ENCODE measurements at places on chromosomes 6 and 20.

DNA sequence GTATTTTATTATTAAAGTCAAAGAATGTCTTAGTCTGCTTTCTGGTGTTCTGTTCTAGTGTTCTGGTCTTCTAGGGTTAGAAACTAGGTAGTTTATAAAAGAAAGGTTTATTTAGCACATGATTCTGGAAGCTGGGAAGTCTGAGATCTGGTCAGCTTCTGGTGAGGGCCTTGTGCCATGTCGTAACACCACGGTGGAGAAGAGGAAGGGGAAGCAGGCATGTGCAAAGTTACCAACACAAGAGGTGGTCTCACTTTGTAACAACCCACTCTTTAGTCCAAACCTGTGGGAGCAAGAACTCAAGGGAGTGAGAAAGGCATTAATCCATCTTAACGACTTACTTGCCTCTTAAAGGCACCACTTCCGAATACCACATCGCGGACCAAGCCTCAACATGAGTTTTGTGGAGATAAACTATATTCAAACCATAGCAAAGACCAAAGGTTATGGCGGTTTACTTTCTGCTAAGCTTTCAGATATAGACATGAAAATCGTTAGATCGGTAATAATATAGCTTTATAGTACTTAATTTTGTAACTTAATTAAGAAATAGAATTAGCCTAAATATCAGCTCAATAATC lies 99.4 kb downstream of the NCOA3 start:
- no peak for DNase-seq

DNA sequence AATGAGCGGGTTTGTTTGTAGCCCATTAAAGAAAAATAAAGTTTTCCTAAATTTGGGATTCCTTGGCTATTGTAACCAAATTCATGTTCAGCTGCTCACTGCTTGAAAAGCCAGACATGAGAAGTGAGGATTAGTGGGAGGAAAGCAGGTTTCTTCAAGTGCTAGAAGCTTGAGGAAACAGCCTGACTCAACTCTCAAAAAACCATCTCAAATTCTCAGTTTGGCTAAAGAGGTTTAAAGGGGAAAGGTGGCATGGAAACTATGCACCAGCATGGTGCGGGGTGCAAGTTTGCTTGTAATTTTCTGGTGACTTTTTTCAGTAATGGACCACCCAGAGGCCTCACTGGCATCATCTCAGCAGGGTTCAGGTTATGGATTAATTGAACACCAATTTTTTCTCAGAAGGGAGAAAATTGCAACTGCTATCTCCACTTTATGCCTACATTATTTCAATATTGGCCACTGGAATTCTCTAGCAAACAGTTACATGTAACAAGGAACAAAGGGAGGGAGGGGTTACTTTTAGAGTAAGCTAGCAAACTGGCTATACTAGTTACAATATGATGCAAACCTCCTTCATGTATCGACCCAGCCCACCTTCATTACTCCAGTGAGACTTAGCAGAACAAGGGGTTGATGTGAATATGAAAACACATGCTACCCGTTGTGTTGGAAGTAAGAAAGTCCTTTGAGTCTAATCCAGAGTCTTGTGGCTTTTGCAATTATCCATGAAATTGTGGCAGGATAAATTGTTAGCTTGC lies 85.0 kb upstream of the IFNGR1 start:
- DNase-seq: no peak

DNA sequence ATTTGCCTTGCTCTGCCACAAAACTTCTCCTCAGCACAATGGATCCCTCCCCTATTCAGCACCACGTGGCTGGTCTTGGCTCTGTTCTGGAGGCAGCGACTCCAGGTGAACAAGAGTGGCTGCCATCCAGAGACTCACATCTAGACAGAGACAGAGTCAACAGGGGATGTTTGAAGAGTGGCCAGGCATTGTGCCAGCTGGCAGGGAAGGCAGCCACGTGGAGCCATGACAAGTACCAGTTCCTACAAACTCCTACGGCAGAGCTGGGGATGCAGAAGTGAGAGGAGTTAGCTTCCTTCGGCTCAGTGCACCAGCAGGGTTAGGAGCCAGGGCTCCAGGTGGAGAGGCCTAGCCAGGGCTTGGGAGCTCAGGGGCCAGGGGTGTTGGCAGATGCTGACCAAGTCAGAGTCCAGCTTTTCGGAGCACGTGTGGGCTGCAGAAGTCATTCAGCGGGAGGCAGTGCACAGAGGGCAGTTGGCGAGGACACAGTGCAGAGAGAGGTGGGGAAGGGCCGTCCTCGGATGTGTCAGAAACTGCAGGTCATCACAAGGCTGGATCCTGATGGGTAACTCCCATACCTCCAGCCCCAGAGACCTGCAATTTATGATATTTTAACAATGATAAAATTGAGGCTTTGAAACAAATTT lies 171.7 kb upstream of the PDE10A start:
- DNase-seq: no peak

- DNase-seq: no peak
Measured at GRCh38 chr6:41756354-41756753, 9.2 kb upstream of the PGC start.

DNA sequence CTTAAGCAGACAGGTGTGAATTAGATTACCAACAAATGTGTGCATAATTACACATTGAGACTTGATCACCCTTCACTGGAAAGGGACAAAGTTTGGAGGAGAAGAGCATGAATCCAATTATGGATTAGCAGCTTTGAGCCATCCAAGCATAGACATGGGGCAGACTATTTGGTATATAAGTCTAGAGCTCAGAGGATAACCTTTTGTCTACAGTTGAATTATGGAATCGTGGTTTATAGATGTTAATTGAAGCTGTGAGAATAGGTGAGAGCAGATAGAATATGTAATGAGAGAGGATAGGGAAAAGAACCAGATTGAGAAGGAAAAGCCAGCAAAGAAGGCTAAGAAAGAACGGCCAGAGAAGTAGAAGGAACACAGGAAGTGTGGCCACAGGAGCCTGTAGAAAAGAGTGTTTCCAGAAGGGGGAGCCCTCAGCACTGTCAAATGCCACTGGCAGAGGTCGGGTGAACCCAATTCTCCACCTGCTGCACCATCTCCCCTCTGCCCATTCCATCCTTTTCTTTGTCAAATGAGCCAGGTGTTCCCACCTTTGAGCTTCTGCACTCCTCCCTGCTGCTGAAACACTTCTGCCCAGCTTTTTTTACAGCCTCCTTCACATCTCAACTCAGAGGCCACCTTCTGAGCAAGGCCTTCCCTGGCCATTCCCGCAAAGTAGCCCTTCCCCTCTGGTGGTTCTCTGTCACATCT lies 7.3 kb downstream of the DNTTIP1 start:
- peak; percentile 55 for DNase-seq

DNA sequence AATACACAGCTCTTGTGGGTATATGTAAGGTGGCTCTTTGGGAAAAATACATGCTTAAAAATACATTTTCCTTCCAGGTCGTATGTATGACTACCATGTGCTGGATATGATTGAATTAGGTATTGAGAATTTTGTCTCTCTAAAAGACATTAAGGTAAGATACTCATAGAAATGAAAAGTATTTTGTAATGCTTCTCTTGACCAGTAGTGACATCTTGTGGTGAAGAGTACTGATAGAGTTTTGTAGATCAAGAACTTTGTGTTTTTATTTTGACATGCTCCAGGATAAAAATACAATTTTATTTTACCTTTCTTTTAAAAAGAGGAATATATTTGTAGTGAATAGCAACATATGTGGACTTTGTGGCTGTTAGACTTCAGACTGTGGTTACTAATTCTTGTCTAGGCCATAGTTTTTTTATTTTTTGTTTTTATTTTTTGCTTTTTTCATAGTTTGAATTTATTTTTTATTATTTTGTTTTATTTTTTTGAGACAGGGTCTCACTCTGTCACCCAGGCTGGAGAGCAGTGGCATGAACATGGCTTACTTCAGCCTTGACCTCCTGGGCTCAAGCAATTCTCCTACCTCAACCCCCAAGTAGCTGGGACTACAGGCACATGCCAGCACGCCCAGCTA lies 17.9 kb downstream of the RPF2 start:
- DNase-seq: no peak

DNA sequence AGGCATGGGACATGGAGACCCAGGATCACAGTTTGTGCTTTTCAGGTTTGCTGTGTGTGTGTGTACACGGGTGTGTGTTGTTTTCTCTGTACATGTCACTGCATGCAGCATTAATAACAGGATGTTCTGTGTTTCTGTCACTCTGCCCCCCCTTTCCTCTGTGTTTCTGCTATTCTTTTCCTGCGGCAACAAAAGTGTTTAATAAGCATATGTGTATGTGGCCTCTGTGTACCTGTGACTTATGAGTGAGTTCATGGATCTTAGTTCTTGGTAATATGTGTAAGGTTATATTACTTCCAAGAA lies 9.8 kb downstream of the SYNGAP1 start:
- DNase-seq: no peak

GRCh38 chr20:62486484-62486883 lies 10.7 kb upstream of the GATA5 start:
- DNase-seq: no peak

- peak; percentile 53 for DNase-seq
Measured at GRCh38 chr20:23995905-23996666, 7.5 kb upstream of the GGTLC1 start.

DNA sequence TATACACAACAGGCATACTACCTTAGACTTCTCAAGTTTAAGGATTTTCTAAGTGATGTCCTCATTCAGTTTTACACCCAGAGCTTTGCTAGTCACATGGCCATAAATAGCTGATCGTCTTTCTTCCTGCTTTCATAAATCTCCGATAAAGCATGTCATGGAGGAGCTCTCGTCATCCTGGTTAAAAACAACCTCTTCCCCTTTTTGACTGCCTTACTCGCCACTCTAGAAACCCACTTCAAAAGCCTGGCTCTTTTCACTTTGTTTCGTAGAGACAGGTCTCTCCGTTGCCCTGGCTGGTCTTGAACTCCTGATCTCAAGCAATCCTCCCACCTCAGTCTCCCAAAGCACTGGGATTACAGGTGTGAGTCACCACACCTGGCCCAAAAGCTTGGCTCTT lies 67.0 kb upstream of the SMIM29 start:
- DNase-seq: peak; percentile 5

- no peak for DNase-seq
Measured at GRCh38 chr6:78845567-78845966, 21.8 kb upstream of the IRAK1BP1 start.

- no peak for DNase-seq
Measured at GRCh38 chr20:58023781-58024180, 204.7 kb downstream of the ANKRD60 start.

DNA sequence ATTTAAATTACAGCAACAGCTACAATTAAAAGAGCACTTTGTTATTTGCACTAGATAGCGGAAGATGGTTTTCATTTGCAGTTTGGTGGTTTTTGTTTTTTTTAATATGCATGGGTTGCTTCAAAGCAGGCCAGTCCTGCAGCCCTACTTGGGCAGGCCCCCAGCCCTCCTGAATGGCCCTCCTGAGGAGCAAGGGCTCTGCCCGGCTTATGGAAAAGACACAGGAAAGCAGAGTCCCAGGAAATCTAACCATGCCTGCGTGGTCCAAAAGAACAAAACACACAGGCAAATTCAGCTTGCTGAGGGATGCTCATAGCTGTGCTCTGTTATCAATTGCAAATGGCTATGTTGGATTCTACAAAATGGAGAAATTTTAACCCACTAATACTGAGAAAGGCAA lies 371.1 kb upstream of the ARID1B start:
- DNase-seq: no peak

DNA sequence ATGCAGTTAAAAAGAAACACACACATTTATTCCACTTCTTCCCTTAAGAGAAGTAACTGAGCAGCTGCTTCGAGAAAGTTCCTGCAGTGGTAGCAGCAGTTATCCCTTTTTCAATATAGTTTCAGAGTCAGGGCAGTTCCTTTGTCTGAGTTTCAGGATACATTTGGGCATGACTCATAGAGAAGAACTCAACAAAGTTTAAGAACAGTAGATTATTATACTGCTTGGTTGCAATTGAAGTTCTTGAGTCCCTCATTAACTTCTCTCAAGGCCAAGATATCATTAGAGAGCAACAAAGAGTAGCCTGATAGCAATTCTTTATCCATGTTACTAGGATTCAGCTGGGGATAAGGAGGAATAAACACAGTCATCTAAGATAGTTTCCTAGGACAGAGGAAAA lies 54.4 kb downstream of the TPD52L1 start:
- no peak for DNase-seq

GRCh38 chr20:51310216-51310615 lies 232.3 kb downstream of the NFATC2 start:
- no peak for DNase-seq

GRCh38 chr6:157887892-157888291 lies 64.8 kb downstream of the SNX9 start:
- DNase-seq: no peak

- DNase-seq: no peak
Measured at GRCh38 chr20:38119446-38119845, 45.6 kb downstream of the TGM2 start.

DNA sequence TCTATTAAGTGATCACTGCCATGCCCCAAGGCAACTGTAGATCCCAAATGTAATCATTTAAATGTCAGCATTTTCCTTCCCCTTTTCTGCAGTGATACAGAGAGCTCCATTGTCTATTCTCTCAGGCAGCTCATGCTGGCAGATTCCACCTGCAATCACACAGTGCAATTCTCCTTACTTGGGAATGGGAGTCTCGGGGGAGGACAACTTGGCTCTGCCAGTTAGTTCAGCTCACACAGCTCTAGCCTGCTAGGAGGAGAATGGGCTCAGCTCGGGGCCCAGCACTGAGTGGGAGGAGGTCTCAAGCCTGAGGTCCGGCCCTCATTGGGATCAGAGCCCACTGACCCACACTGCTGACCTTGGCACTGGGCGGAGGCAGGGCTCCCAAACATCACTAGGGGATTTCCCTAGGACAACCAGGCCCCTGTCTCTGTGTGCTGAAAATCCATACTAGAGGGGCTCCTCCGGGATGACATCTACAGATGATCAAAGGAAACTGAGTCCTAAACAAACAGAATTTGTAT lies 109.2 kb upstream of the ASF1A start:
- DNase-seq: no peak

GRCh38 chr20:17664025-17664633 lies 17.9 kb downstream of the RRBP1 start:
- DNase-seq: peak; percentile 16

- no peak for DNase-seq
Measured at GRCh38 chr6:119259027-119259426, 90.5 kb downstream of the MAN1A1 start.

DNA sequence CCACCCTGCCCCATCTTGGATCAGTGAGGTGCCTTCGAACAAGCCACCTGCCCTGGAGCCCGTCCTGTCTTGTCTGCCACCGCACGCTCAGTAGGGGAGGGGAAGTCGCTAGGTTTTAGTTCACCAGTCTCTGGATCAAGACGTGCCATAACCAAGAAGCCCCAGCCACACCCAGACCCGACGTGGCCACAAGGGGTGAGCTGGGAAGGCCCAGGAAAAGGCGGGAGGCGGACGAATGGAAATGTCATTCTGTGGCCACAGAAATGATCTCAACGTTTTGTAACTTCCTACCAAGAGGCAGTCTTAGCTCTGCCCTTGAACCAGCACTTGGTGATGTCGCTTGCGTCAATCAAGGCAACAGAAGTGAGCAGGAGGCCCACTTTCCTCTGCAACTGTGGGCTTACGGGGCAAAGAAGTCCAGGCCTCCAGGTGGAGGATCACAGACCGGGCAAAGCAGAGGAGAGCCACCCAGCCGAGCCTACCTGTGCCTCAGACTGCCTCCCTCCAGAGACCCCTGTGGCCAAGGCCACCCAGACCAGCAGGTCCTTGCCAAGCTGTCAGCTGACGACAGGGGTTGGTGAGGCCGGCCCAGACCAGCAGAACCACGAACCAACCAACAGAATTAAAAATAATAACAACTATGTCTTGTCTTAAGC lies 14.5 kb downstream of the GMEB2 start:
- DNase-seq: no peak

- no peak for DNase-seq
Measured at GRCh38 chr6:101490857-101491256, 97.3 kb downstream of the GRIK2 start.
